ENCODE measurements at places on chromosomes 6 and 20.

DNA sequence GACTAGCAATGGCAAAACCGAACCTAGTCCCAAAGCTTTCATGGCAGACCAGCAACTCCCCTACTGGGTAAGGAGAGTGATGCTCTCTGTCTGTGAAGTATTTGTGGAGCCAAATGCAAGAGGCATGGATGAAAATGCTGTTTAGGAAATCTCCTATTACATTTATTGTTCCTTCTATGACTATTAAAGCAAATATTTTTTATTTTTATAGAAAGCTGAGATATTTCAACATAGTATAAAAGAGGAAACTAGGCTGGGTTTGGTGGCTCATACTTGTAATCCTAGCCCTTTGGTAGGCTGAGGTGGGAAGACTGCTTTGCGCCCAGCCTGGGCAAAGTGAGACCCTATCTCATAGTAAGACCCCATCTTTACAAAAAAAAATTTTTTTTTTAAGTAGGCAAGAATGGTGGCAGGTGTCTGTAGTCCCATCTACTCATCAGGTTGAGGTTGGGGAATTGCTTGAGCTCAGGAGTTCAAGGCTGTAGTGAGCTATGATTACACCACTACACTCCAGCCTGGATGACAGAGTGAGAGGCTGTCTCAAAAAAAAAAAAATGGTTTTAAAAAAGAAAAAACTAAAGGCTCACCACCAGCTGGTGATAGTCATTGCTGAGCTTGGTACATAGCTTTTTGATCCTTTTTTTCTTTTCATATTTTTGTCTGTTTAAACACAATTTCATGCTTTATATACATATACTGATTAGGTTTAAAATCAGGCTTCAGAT, 11.3 kb downstream of the KDM1B start:
- no peaks in the 10 kb centered on the region for H3K4me1 ChIP-seq
- H3K4me3 ChIP-seq = no peak overlapping the region
- no peaks in the 10 kb centered on the region for H3K27me3 ChIP-seq
- H3K27ac ChIP-seq = no peak overlapping the region
- no peaks in the 10 kb centered on the region for H3K36me3 ChIP-seq

GRCh38 chr20:32490942-32491763, 94.0 kb downstream of the NOL4L start:
- no peak for DNase-seq
- H3K27ac ChIP-seq = no peak overlapping the region
- H3K36me3 ChIP-seq = no peaks in the 10 kb centered on the region
- H3K4me3 ChIP-seq = no peak overlapping the region

GRCh38 chr6:167107787-167108186, 15.1 kb upstream of the CCR6 start:
- no peaks in the 10 kb centered on the region for H3K4me1 ChIP-seq
- H3K27me3 ChIP-seq = no peaks in the 10 kb centered on the region
- no peak overlapping the region for H3K27ac ChIP-seq
- no peaks in the 10 kb centered on the region for H3K36me3 ChIP-seq
- no peak overlapping the region for H3K4me3 ChIP-seq

GRCh38 chr20:33674294-33675135, at the start of gene NECAB3:
TSS of gene NECAB3 (minus strand) at chr20:33674428. CDS start at chr20:33674352, 76 bp downstream.
- H3K27me3 ChIP-seq = no peaks in the 10 kb centered on the region
- peak; percentile 91 for DNase-seq
- no peaks in the 10 kb centered on the region for H3K36me3 ChIP-seq
- peak within 1 kb of the TSS; percentile 90 for H3K27ac ChIP-seq
- H3K4me3 ChIP-seq = peak within 1 kb of the TSS; percentile 72
- peaks cover 7% of the 10 kb centered on the region for H3K4me1 ChIP-seq

DNA sequence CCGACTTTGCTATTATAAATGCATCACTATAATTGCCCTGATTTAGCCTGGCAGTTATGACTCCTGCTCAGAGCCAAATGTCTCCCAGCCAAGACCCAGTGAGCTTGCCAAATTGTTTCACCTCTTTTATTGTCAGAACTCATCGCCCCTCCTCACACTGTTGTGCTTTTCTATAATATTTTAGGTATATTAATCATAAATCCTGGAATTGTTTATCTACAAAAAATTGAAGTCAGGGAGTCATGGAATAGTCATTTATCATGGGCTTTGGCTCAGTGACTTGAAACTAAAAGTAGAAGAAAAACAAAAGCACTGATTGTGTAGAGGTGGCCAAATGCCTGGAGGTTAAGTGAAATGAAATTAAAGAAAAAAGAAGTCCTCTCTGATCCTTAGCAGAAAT, 85.6 kb downstream of the PFDN4 start:
- H3K4me1 ChIP-seq = no peaks in the 10 kb centered on the region
- H3K27ac ChIP-seq = no peak overlapping the region
- DNase-seq = peak; percentile 15
- no peak overlapping the region for H3K4me3 ChIP-seq
- H3K36me3 ChIP-seq = no peaks in the 10 kb centered on the region

DNA sequence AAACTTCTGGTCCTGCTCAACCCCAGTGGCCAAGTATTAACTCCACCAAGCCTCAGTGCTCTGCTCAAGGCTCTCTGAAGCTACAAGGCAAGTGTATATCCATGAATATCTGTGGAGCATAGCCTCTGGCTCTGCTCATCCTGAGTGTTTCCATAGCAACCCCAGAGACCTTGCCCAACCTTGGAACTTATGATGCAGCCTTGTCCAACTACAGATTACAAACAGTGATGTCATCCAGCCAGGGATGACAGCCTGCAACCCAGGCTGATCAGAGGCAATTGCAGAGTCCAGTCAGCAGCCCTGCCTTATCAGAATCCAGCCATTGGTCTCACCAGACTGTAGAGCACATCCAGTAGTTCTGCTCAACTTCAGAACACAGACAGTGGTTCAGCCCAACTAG, 65.5 kb upstream of the SPACA1 start:
- H3K27me3 ChIP-seq = no peaks in the 10 kb centered on the region
- H3K4me3 ChIP-seq = no peak overlapping the region
- no peak overlapping the region for H3K27ac ChIP-seq
- H3K36me3 ChIP-seq = no peaks in the 10 kb centered on the region

DNA sequence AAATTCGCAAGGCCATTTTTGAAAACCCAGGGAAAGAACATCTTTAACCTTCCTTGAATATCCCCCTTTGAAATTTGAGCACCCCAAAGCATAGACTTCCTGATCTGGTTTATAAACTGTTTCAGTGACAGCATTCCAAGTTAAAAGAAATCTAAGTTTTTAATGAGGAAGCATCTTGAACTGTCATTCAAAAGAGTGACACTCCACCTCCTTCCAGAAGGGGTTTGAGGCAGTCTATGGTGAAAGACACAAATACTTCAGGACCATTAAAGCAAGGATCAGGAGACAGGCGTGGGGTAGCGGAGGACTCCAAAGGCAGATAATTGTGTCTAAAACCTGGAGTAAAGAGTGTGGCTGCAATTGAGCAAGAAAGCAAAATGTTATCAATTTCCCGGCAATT, 691 bp downstream of the GHRH start:
- no peak overlapping the region for H3K4me3 ChIP-seq
- H3K27ac ChIP-seq = no peak overlapping the region
- H3K36me3 ChIP-seq = no peaks in the 10 kb centered on the region
- DNase-seq = no peak

DNA sequence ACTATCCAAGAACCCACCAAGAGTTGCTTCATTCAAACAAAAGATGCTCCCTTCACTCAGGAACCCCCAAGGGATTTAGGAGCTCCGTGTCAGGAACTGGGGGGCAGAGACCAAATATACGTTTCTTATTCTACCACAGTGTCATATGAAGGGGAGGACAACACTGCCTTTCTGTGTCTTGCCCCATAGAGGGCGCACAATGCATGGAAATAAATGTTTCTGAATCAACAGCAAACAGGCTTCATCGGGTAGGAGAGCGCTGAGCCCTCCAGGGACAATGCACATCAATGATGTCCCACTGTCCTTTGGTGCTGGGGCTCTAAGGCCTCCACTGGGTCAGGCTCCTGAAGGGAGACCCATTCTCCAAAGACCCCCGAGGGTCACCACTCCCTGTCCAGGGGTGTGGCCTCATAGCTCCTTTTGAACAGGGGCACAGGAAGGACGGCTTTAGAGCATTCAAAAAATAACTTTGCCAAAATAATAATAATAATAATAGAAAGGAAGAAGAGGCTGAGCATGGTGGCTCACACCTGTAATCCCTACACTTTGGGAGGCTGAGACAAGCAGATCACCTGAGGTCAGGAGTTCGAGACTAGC, 31.1 kb downstream of the PLG start:
- H3K27me3 ChIP-seq = no peaks in the 10 kb centered on the region
- DNase-seq = peak; percentile 16
- no peak overlapping the region for H3K4me3 ChIP-seq
- no peak overlapping the region for H3K27ac ChIP-seq
- no peaks in the 10 kb centered on the region for H3K36me3 ChIP-seq
- no peaks in the 10 kb centered on the region for H3K4me1 ChIP-seq

GRCh38 chr6:158760618-158761250, 58.4 kb downstream of the EZR start:
- no peak overlapping the region for H3K4me3 ChIP-seq
- H3K27ac ChIP-seq = no peak overlapping the region
- no peaks in the 10 kb centered on the region for H3K4me1 ChIP-seq
- H3K36me3 ChIP-seq = no peaks in the 10 kb centered on the region
- no peaks in the 10 kb centered on the region for H3K27me3 ChIP-seq

DNA sequence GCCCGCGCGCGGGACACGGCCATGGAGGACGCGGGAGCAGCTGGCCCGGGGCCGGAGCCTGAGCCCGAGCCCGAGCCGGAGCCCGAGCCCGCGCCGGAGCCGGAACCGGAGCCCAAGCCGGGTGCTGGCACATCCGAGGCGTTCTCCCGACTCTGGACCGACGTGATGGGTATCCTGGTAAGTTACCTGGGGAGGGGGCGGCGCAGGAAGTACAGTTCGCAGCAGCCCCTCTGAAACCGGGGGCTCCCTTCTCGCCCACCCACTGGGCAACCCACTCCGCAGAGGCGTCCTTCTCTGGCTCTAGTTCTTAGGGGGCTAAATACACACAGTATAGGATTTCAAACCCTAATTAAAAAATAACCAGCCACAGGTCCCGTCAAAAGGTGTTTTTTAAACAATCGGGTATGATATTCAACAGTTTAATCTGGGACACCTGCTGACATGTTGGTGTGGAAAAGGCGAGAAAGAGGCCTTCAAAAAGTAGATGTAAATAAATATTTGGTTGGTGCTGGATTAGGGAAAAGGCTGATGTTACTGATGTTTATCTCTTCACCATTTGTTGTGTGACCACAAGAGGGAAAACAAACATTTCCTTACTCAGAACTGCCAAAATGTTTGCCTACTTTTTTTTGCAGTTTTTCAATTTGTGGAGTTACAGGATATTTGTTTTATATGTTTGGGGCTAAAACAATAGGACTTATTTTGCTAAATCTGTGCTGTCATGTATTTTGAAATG, 577 bp downstream of the SASH1 start:
- H3K4me3 ChIP-seq = peak overlapping the region; percentile 57
- no peaks in the 10 kb centered on the region for H3K27me3 ChIP-seq
- H3K36me3 ChIP-seq = no peaks in the 10 kb centered on the region
- peak overlapping the region; percentile 88 for H3K27ac ChIP-seq
- H3K4me1 ChIP-seq = no peaks in the 10 kb centered on the region
- no peak for DNase-seq

DNA sequence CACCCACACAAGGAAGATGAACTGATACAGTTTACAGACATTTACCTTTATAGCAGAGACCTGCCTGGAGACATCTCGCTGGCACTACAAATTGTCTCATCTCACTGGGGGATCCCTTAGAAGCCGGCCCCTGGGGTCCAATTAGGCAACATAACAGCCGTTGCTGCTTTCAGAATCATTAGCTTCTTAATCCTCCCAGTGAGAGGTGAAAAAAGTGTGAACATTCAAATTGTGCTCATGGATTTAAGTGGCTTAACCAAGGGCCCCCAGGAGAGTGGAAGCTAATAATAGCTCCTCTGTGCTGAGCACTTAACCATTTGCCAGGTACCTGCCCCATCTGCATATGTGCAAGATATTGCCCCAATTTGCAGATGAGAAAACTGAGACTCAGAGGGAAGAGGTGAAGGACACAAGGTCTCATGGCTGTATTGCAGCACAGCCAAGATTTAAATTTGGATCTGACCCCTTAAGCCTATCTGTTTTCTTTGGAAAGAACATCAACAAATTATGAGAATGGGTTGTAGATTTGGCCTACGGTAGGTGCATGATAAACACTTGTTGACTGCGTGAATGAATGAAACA, 101.0 kb downstream of the EYA2 start:
- H3K4me1 ChIP-seq = no peaks in the 10 kb centered on the region
- no peaks in the 10 kb centered on the region for H3K27me3 ChIP-seq
- no peak for DNase-seq
- no peak overlapping the region for H3K4me3 ChIP-seq

GRCh38 chr6:15421945-15422733, 176.3 kb downstream of the JARID2 start:
- H3K36me3 ChIP-seq = no peaks in the 10 kb centered on the region
- H3K27ac ChIP-seq = no peak overlapping the region
- no peaks in the 10 kb centered on the region for H3K4me1 ChIP-seq
- H3K4me3 ChIP-seq = no peak overlapping the region
- DNase-seq = no peak

All from uterus (tissue), 4 donors.